ENCODE measurements at places on chromosomes 7 and 10.

DNA sequence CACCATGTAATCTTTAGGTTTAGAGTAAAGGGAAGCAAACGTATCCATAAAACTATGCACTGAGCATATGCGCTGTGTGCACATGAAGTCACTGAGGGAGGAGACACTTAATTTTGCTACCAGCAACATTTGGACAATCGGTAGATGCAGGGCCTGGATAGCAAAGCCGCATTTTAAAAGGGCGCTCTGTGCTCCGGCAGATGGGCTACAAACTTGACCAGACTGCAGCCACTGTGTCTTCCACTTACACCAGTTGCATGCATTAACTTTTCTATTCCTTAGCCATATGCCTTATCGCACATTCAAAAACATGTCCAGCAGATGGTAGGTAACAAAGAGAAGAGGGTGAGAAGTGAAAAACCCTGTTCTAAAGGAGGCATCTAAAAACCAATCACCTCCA, 18.3 kb downstream of the FAM171A1 start:
- DNase-seq: no peak

DNA sequence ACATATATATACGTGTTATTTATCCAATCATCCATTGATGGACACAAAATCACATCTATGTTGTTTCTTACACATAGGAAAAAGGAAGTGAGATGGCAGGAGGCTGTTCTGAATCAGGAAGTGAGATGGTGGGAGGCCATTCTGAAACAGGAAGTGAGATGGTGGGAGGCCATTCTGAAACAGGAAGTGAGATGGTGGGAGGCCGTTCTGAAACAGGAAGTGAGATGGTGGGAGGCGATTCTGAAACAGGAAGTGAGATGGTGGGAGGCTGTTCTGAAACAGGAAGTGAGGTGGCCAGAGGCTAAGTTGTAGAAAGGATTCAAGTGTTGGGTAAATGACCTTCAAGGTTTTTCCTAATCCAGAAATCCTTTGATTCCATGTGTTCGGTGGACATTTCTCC, 921.5 kb downstream of the TYW1 start:
- no peak for DNase-seq

DNA sequence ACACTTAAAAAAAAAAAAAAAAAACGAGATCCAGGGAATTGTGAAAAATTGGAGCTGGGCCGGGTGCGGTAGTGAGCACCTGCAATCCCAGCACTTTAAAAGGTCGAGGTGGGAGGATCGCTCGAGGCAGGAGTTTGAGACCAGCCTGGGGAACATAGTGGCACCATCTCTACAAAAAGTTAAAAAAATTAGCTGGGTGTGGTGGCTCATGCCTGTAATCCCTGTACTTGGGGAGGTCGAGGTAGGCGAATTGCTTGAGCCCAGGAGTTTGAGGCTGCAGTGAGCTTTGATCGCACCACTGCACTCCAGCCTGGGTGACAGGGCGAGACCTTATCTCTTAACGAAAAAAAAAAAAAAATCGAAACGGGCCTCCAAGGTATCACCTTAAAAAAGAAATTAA, 2.0 kb downstream of the CLDN4 start:
- DNase-seq: no peak

- no peak for DNase-seq
These were observed 12.7 kb upstream of the JCAD start for GRCh38 chr10:30072068-30072467.

DNA sequence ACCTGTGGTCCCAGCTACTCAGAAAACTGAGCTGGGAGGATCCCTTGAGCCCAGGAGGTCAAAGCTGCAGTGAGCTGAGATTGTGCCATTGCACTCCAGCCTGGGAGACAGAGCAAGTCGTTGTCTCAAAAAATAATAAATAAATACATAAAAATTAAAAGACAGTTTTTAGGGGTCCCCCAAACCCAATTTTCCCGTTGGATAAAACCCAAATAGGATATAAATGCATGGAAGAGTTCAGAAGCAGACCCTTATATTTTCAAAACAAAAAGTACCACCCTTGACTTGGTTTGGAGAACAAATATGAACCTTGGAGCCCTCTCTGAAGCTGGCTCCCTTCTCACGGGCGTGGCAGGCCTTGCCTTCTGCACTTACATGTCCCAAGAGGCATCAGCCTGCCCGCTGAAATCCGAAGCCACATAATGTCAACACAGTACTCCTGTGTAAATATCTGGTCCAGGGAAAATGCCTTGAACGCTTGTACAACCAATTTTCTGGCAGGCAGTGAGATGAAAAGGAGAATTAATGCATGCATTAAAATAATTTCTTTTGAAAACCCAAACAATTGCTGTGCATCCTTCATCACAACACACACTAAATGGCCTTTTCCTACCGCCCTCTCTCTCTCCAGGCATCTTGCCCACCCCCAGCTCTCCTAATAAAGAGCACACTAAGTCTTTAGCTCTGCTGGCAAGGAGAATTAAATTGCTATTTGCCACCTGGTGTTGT, 46.4 kb upstream of the PARD3 start:
- DNase-seq: no peak

DNA sequence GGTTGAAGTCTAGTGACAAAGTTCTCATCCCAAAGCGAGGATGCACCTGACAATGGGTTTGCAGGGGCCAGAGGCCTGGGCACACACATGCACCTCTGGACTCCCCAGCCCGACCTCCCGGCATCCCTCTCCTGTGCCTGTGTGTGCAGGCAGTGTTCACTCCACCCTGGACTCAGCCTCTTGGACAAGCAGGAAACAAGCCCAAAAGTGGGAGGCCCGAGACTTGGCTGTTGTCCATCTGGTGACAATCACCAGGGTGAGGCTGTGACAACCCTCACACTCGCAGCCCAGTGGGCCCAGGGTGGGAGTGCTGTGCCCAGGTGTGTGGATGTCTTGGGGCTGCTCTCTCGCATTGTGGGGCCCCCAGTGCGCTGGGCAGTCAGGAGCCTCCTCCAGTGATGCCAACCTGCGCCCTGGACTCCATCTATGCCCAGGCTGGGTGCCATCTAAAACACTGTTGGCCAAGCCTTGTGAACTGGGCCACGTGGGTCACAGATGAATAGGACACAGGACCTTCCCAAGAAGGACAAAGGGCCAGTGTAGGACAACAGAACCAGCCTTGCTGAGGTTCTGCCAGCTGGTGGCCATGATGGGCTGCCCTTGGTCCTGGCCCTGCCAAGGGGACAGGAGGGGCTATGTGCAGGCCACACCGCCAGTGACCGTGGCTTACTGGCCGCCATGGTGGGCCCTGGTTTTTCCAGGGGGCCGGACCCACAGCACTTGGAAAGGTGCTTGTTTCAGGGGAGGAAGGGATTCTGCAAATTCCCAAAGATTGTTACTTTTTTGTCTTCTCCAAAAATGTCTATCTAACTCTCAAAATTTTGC, 144.3 kb downstream of the TCERG1L start:
- DNase-seq: no peak

GRCh38 chr10:86770412-86770960, 14.1 kb downstream of the BMPR1A start:
- no peak for DNase-seq

- DNase-seq: no peak
These were observed 11.1 kb downstream of the C7orf57 start for GRCh38 chr7:48046458-48046857.

- DNase-seq: no peak
These were observed 251.8 kb downstream of the MTERF1 start for GRCh38 chr7:91628742-91629141.

- no peak for DNase-seq
These were observed 1.3 kb upstream of the HMX3 start for GRCh38 chr10:123134343-123134914.

DNA sequence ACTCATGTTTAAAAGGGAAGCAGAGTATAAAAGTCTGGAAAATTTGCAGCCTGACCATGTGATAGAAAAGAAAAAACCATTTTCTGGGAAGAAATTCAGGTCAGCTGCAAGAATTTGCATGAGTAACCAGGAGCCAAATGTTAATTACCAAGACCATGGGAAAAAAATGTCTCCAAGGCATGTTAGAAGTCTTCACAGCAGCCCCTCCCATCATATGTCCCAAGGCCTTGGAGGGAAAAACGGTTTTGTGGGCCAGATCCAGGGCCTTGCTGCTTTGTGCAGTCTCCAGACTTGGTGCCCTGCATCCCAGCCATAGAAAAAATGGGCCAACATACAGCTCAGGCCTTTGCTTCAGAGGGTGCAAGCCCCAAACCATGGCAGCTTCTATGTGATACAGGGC, 1019.6 kb upstream of the SORCS1 start:
- DNase-seq: no peak

DNA sequence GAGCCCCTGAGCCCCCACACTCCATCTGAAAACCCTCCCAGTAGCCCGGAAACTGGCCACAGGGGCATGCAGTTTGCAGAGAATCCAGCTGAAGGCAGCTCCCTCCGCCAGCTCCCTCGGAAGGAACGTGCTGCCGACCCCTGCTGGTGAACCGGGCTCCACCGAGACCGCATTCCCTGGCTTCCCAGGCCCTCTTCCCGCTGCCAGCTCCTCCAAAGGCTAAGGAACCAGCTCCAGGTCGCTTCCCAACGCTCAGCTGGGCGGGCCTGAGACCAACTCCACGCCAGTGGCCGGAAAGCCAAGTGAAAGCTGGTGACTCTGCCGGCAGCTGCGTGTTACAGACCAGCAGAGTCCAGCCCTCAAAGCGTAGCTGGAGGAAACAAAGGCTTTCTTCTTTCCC, 35.8 kb downstream of the GPER1 start:
- no peak for DNase-seq

DNA sequence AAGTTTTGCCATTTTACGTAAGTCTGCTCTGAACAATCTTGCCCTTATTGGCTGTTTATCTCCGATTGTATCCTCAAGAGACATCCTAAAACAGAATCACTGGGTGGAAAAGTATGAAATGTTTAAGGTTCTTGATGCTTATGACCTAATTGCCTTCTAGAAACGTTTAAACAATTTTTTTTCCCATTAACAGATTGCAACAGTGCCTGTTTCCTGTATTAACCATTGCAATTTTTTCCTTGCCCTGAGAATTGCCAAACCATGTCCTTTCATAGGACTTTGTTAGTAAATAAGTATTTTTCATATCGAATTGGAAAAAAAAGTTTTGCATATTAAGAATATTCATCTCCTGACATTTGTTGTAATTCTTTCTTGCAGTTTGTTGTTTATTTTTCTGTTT, 639.8 kb downstream of the INHBA start:
- no peak for DNase-seq

DNA sequence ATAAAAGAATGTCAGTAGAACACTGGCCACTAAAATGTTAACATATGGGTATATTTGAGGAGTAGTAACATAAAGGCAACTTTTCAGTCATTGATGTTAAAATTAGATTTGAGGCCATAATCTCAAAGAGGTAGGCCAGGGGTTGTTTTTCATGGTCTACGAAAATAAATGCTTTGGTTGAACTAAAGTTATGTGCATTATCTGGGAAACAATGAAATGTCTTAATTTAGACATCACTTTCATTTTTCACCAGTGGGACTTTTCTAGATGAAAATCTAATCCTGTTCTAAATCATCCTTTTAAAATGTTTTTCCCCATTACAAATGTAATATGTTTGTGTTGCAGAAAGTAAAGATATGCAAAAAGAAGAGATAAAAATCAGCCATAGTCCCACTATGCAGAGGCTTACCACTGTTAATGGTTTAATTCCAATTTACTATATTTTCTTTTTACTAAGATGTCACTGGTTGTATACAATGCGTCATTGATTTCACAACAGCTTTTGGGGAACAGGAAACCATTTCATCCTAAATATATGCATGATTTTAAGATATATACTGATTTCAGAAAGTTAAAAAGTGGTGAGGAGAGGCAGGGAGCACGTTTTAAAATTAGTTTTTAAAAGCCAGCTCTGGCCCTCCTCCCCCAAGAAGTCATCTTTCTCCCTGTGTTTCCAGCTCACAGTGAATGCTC, 64.3 kb downstream of the ARID5B start:
- DNase-seq: no peak

DNA sequence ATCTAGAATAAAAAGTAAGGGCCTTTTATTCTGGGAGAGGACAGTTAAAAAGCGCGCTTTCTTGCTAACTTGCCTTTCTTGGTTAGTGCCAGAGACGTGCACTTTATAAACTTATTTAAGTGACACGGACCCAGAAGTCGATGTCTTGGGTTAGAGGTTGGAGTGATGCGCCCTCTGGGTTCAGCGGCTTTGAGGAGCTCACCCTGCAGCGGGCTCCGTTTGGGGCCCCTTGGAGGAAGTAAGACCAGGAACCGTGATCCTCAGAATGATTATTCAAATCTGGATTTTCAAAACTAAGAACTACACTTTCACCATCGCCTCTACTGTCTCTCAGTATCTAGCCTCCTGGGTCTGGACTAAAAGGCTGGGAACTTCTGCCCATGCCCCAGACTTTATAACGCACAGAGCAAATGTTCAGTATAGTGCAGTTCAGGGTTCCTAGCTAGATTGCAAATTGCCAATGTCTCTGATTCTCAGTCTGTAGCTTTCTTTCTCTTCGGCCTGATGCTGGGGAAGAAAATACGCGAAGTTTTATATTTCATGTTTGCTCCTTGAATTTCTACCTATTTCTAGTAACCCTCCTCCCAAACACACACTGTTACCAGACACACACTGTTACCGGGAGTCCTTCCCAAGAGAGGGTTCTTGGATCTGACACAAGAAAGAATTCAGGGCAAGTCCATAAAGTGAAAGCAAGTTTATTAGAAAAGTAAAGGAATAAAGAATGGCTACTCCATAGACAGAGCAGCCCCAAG, 18.6 kb upstream of the SMO start:
- DNase-seq: no peak

DNA sequence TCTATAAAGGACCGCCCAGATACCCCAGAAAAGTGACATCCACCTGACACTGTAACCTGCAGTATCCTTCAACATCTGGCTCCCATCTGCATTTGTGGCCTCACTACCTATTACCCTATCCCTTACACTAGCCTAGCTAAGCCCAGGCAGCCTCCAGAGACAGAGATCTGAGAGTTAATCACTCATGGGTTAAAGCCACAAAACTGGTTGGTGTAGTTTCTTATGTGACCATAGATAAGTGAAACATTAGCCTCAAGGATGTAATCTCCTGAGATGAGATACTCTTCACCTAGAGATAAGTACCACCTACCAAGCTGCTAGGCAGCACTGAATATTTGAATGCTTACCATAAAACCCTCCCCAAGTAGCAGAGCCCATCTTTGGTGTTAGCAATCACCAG, 35.4 kb downstream of the CTTNBP2 start:
- DNase-seq: no peak

DNA sequence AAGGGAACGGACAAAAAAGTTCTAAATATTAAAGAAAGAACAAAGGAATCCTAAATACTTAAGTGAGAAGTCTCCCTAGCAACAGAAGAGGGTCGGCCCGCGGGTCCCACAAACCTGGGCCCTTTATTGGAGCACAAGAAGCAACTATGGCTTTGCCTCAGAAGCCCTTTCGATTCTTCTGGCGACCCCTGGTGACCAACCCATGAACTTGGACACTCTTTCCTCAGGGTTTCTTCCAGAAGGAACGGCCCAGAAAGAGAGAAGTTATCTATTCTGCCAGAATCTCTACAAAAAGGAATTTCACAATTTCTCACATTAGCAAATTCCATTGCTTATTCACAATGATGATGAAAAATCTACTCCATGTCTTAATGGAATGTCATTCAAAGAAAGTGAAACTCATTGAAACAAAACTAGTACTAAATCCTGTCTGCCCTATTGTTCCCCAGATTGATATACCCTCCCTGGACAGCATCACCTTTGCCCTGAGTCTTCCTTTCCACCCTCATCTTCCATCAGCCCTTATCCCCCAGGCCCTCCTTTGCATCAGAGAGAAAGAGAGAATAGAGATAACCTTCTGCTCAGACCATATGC, 43.7 kb downstream of the CPVL start:
- DNase-seq: no peak

Data from stimulated activated CD8-positive, alpha-beta memory T cell treated with anti-CD3 and anti-CD28 coated beads, Interleukin-15, amount 100 ng/mL, for 24 hours (primary cell).